H1 (cell line): ENCODE measurements at places on chromosomes 4 and X.

- no peak for DNase-seq
- no peaks in the 10 kb centered on the region for H3K36me3 ChIP-seq
- no peak overlapping the region for H3K4me3 ChIP-seq
- no peaks in the 10 kb centered on the region for H3K27me3 ChIP-seq
Observed at GRCh38 chrX:66110112-66110511, 53.9 kb upstream of the HEPH start.

DNA sequence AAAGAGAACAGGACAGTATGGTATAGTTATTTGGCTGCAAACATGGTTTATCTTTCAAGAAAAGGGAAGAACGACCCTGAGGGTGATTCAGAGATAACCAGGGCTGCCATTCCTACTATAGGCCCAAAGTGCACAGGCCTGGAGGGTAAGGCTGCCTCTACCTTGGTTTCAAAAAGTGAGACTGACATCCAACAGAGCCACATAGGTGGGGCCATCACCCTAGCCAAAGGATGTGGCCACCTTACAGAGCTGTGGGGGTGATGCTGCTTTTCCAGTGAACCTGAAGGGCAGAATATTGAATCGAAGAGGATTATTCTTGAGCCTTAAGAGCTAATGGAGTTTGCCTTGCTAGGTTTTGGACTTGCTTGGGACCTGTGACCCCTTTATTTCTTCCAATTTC lies 15.7 kb downstream of the SH2D1A start:
- no peaks in the 10 kb centered on the region for H3K36me3 ChIP-seq
- H3K4me1 ChIP-seq: no peaks in the 10 kb centered on the region
- no peak for DNase-seq
- H3K27ac ChIP-seq: no peak overlapping the region

DNA sequence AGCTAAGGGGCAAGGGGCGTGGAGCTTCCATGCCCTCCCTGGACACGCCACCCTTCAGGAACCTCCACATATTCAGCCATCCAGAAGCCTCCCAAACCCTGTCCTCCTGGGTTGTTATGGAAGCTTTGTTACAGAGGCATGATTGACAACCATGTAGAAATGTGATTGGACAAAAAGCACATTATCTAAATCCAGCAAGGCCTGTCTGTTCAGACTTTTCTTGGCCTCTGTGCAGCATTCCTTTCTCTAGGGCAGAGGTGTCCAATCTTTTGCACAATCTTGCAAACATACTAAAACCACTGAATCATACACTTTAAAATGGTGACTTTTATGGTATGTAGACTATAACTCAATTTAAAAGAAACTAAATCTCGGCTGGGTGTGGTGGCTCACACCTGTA lies 12.7 kb downstream of the STEEP1 start:
- no peaks in the 10 kb centered on the region for H3K27me3 ChIP-seq
- H3K27ac ChIP-seq: no peak overlapping the region
- H3K4me1 ChIP-seq: no peaks in the 10 kb centered on the region
- no peak overlapping the region for H3K4me3 ChIP-seq
- H3K36me3 ChIP-seq: no peaks in the 10 kb centered on the region

- no peaks in the 10 kb centered on the region for H3K27me3 ChIP-seq
- H3K27ac ChIP-seq: no peak overlapping the region
- no peak overlapping the region for H3K4me3 ChIP-seq
- DNase-seq: no peak
- no peaks in the 10 kb centered on the region for H3K36me3 ChIP-seq
- no peaks in the 10 kb centered on the region for H3K4me1 ChIP-seq
Observed at GRCh38 chrX:64428371-64428770, 33.1 kb upstream of the MTMR8 start.

DNA sequence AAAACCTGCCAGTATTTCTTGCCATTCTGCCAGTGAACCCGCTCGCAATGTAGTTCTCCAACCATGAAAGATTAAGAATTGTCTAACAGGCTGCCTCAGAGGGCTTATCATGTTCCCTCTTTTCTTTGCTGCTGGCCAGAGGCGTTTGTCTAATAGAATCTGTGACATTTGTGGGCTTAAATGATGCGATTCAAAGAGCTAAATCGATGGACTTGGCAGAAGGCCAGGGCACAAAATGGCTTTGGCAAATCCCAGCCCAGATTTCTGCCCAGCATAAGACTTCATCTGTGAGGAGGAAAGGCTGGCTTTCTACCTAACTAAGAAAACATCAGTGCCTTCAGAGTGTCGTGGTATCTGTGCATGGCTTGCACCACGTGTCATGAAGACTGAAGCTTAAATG lies 79.9 kb downstream of the TRPC5OS start:
- no peak overlapping the region for H3K27ac ChIP-seq
- no peaks in the 10 kb centered on the region for H3K4me1 ChIP-seq
- H3K4me3 ChIP-seq: no peak overlapping the region
- DNase-seq: no peak
- no peaks in the 10 kb centered on the region for H3K27me3 ChIP-seq

- H3K4me1 ChIP-seq: no peaks in the 10 kb centered on the region
- no peaks in the 10 kb centered on the region for H3K36me3 ChIP-seq
- H3K27me3 ChIP-seq: no peaks in the 10 kb centered on the region
Observed at GRCh38 chr4:111546881-111547280, 598.4 kb upstream of the FAM241A start.
